Effector memory CD8-positive, alpha-beta T cell (primary cell): ENCODE measurements at places on chromosomes 5 and 9.
A peak's percentile ranks its signal among the peaks of the same experiment; 100 is the strongest.

DNA sequence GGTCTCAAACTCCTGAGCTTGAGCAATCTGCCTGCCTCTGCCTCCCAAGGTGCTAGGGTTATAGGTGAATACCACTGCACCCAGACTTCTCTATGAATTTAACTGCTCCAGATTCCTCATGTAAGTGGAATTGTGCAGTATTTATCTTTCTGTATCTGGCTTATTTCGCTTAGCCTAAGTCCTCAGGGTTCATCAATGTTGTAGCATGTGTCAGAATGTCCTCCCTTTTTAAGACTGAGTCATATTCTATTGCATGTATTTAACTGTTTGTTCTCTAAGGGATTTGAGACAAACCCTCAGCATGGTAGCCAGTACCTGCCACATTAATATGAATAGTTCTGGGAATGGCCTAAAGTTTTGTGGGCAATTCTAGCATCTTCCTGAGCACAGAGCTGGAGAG is 53.9 kb upstream of the TUT7 start:
- no peak for DNase-seq

- no peak for DNase-seq
Observed at GRCh38 chr9:131402738-131403492, 9.0 kb downstream of the PRRC2B start.

DNA sequence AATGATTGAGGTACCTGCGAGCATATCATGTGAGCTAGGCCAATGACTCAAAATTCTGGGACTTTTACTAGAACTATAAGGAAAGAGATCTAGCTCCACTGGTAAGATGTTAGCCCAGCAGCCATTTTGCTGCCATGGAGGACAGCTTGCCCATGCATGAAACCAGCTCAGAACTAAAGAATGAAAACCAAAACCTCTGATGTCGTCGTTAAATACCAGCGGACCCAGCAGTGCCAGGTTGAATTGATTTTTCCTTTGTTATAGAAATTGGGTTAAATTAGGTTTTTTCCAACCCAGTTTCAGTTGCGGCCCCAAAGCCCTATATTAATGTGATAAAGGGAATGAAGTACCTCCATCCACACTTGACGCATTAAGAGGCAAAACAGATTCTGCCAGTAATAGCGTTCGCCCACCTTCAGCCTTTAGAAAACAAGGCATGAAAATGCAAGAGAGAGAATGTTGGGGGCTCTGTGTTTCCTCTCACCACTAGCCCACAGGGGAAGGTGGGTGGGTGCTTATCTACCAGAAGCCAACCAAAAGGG is 5.5 kb upstream of the ITK start:
- DNase-seq: no peak

DNA sequence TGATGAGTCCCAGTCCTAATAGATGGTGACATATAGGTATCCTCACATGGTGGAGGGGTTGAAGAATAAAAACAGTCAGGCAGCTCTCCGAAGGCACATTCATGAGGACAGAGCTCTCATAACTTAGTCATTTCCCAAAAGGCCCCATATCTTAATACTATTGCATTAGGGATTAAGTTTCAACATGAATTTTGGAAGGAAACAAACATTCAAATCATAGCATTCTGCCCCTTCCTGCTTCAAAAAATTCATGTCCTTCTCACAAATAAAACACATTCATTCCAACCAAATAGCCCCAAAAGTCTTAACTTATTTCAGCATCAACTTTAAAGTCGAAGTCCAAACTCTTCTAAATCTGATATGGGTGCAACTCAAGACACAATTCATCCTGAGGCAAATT is 277.2 kb upstream of the NR4A3 start:
- no peak for DNase-seq

DNA sequence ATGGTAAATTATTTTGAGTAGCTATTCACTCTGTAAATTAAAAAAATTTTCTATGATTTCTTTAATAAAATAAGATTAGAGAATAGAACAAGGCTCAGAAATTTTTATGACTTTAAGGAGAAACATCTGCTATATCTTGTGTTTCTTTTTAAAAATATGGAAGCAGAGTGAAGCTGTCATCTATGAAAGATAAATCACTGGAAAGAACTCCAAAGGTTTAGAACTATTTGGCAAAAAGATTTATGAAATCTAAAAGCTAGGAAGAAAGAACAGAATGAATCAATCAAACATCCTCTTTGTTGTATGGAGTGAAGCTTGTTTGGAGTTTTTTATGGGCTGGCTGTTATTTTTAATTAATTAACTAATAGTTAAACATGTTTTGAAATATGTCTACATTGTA is 89.8 kb upstream of the ACTBL2 start:
- no peak for DNase-seq

GRCh38 chr9:109935406-109936087 is 155.5 kb downstream of the PALM2AKAP2 start:
- DNase-seq: no peak

GRCh38 chr5:160685219-160685618 is 166.8 kb downstream of the ATP10B start:
- no peak for DNase-seq

GRCh38 chr5:61949054-61949678 is 356.8 kb upstream of the KIF2A start:
- no peak for DNase-seq

GRCh38 chr9:99051851-99052250 is 53.1 kb upstream of the TGFBR1 start:
- DNase-seq: no peak

GRCh38 chr5:146203872-146204192 is 427 bp downstream of the RBM27 start:
- no peak for DNase-seq

DNA sequence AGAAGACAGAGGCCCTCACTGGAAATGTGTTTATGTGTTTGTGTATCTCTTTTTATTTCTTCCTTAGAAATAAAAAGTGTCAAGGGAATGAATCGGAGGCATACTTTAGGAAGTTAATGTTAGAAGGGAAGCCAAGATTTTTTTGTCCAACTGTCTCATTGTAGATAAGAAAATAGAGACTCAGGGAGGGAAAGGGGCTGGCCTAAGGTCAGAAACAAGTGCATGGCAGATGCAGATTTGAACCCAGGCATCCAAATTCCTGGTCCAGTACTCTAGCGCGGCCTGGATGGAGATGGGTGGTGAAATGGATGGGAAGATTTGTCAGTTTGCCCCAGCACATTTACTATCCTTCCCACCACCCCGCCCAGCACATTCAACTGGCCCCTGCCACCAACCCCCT is 19.8 kb upstream of the TNIP1 start:
- no peak for DNase-seq

- DNase-seq: peak; percentile 56
Observed at GRCh38 chr9:136799854-136800657, 3.9 kb downstream of the CCDC183 start.

GRCh38 chr9:136531186-136531903 is 14.5 kb downstream of the NOTCH1 start:
- no peak for DNase-seq

- DNase-seq: no peak
Observed at GRCh38 chr5:168159425-168159824, 132.0 kb upstream of the WWC1 start.

DNA sequence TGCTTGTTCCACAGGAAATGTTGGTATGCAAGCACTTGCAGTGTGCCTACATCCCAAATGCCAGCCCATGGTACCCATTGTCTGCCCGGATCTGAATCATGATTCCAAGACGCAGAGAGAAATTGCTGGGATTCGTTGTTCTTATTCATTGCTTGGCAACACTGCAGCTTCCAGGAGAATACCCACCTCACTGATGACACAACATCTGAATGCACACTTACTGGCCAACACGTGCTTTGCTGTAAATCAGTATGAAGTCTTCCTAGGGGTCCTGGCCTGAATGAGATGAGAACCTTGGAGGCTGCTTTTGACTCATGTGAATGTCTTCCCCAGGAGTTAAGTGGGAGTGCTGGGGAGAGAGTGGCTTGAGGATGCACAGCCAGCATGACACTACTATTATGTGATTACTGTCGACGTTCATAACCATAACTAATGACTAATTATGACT is 11.6 kb downstream of the SRD5A1 start:
- DNase-seq: no peak

DNA sequence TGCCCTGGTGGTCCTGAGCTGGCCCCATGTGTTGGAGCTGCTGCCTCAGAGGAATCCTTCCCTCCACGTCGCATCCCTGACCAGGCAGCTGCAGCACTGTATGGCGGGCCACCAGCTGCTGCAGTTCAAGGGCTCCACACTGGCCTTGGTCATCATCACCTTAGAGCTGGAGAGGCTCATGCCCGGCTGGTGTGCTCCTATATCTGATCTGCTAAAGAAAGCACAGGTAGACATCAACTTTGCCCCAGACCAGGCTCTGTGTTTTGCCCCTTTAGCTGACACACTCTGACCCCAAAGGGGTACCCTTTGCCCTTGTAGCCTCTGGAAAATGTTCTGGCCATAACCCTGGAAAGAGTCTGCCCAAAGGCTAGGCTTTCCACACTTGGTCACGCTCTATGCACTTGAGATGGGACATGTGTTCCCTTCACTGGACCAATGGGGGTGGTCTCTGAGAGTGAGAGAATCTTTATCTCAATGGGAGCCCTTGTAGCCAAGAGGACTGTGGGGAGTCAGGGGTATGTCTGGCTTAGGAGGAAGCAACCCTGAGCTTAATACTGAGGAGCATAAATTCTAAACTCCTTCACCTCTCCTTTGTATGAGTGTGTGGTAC is 4.8 kb downstream of the CCNI2 start:
- no peak for DNase-seq

GRCh38 chr9:16193066-16193465 is 640.2 kb downstream of the CCDC171 start:
- DNase-seq: no peak

DNA sequence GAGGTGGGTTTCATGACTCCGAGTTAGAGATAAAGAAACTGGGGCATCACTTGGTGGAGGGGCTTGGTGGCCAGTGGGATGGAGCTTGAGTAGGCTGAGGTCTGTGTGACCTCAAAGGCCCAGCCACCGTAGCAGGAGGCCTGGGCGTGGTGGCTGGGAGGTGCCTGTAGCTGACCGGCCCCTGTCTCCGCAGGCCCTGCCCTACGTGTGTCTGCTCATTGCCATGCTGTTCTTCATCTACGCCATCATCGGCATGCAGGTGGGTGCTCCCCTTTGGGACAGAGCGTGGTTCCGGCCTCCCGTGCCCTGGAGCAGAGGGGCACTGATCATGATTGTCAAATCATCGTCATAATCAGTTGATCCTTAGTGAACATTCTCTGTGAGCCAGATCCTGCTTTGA is 196.2 kb downstream of the CACNA1B start:
- no peak for DNase-seq

DNA sequence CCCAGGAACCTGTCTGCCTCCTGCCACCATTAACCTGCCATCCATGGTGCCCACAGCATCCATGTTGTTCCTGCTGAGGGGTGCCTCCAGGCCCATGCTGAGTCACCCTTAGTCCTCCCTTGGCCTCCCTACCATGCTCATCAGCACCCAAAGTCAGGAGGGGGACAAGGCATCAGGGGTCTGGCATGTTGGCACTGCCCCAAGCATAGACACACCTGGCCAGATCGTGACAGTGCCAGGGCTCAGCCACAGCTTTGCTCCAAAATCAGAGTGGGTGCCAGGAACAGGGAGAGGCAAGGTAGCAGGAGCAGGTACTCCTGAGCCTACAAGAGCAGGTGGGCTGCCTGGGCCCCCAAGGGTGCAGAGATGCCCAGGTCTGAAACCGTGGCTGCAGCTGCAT is 566.6 kb downstream of the TLE1 start:
- DNase-seq: no peak

DNA sequence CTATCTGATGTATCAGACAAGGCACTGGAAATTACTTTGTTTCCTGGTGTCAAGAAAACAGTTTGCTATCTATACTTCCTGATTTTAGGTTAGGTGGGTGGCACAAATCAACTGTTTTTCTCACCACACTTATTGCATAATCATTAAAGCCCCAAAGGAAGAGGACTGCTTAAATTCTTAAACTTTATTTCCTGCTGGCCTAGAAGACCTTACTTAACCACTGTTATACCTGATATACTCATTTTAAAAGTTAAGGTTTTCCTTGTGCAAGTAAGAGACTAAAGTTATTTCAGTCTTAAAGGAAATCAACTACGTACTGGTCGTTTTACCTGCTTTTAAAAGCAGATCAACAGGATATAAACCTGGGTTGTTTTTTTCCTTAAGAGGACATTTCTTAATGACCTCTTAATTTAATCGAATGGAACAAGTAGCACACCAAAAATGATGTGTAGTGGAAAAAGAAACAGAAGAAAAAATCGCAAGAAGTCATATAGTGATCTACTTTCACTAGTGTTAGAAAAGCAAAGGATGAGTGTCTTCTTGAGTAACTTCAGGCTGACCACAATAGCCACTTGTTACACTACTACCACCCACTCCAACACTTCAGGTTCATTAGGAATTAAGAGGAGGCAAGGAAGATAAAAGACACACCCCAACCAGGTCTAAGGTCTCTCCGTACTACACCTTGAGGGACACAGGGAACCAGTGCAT is 974 bp downstream of the CLINT1 start:
- peak; percentile 2 for DNase-seq

DNA sequence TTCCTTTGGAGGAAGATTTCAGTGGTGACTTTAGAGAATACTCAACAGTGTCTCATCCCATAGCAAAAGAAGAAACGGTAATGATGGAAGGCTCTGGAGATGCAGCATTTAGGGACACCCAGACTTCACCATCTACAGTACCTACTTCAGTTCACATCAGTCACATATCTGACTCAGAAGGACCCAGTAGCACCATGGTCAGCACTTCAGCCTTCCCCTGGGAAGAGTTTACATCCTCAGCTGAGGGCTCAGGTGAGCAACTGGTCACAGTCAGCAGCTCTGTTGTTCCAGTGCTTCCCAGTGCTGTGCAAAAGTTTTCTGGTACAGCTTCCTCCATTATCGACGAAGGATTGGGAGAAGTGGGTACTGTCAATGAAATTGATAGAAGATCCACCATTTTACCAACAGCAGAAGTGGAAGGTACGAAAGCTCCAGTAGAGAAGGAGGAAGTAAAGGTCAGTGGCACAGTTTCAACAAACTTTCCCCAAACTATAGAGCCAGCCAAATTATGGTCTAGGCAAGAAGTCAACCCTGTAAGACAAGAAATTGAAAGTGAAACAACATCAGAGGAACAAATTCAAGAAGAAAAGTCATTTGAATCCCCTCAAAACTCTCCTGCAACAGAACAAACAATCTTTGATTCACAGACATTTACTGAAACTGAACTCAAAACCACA is 67.4 kb downstream of the VCAN start:
- DNase-seq: no peak

GRCh38 chr5:127766676-127767335 is 63.6 kb downstream of the CCDC192 start:
- no peak for DNase-seq

DNA sequence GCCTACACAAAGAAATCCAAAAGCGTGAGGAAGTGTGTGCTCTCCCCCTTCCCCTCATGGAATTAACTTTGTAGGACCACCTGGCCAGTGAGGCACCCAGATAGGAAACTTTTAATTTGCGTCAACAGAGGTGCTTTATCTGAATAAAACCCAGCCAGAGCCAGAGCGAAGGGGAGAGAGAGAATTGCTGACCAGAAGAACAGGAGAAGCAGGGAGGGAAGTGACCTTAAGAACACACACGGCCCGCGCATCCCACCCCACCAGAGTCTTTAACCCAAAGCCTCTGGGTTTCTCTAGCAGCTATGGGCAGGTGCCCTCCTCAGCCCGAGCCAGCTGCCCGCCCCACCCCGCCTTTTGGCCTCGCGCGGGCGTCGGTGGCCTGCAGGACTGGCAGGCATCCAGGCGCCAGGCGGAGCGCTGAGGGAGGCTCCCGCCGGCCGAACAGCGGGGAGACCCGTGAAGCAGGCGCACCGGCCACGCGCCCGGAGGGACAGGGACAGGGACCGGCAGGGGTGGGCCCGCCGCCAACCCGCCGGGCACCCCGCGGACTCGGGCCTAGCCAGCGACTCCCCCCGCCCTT is 580 bp downstream of the ERAP1 start:
- DNase-seq: peak; percentile 52
